H9 (cell line): ENCODE measurements at places on chromosomes 7 and 10. TPM values are rescaled to one million over a fixed set of nuclear protein-coding genes. Genes with fewer than 3 reads are reported as not detected.

DNA sequence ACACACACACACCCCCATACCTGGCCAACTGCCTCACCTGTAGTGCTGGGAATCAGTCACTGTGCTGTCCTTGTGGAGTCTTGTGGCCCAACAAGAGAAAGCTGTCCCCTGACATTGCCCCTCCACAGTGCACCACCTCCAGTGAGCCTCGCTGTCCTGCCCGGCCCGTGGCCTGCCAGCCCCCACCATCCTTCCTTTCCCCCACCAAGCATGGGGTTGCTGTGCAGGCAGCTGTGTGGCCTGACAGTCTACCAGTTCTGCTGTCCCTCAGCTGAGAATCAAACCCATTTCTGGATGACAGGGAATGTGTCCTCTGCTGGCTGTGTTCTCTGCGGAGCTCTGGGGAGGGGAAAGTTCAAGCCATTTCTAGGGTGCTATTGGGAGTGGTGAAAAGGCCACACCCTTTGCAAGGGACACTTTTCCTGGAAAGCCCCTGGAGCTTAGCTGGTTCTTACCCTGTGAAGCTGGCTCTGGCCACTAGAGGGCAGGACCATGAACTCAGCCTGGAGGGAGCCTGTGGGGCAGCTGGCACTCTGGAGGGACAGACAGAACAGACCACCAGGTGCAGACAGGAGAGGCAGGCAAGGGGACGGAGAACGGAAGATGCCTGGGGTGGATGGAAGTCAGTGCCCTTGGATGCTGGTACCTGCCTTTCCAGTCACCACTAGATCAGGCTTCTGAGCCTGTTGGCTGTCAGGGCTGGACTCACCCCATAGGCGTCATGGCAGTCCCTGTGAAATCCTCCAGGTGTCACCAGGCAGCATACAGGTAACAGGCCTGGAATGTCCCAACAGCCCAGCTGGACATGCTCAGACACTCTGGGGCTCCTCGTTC, 10.5 kb upstream of the MTPAP start:
- DNase-seq, result peak; percentile 91

- no peak for DNase-seq
These were observed 959 bp downstream of the PVRIG start for GRCh38 chr7:100220586-100221230.

- DNase-seq, result peak; percentile 46
These were observed 66.2 kb upstream of the ARID5B start for GRCh38 chr10:61835069-61835945.

Gene TBRG4
- 127 and 137 TPM in 2 replicates for total RNA-seq

DNA sequence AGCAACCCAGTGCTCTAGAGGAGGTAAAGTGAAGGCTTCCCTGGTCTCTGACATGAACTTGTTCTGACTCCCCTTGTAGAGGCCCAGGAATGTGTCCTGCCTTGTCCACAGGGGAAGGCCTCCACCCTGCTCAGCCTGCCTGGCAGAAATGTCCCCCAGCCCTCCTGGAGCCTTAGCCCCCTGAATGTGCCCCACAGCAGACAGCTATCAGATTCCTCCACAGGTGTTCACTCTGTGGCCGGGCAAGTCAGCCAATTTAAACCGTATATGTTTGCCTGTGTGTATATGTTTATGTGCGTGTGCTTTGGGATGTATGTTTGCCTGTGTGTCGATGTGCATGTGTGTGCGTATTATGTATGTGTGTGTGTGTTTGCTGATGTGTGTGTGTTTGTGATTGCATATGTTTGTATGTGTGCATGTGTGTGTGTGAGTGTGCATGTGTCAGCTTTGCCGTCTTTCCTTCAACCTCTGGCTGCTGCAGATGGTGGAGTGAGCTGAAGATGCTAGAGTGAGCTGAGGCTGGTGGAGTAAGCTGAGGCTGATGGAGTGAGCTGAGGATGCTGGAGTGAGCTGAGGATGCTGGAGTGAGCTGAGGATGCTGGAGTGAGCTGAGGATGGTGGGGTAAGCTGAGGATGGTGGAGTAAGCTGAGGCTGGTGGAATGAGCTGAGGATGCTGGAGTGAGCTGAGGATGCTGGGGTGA, 68.9 kb upstream of the ANTXRL start:
- no peak for DNase-seq
